ENCODE measurements at places on chromosomes 5 and 9.

GRCh38 chr5:163321511-163321910, 115.9 kb upstream of the CCNG1 start:
- DNase-seq, result no peak

DNA sequence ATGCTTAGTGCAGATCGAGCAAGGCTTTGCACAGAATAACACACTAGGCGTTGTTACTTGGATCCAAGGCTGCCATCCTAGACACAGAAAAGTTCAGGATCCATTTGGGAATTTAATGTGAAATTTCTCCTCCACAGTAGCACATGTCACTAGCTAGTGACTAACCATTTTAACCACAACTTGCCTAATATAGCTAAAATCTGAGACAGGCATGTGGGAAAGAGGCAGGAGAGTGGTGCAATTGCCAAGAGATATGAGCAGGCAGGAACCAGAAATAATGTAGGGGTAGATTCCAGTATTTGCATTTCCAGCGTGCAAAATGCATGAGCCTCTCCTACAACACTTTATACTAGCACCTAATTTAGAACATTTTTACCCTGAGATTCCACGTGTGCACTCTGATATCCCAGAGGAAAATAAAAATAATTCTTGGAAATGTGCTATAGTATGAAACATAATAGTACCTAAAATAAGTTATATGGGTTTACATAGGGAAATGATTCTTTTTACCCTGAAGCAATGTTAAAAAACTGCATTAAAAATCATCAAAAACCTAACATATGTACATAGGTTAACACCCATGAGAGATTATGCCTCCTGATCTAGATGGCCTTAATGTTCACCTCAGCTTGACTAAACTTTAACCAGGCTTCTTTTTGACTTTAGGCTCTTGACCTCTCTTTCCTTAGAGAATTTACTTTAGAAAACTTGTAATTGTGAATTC, 1230.6 kb upstream of the NUDT12 start:
- DNase-seq, result no peak

- no peak for DNase-seq
Observed at GRCh38 chr5:116032991-116033390, 719 bp downstream of the ARL14EPL start.

DNA sequence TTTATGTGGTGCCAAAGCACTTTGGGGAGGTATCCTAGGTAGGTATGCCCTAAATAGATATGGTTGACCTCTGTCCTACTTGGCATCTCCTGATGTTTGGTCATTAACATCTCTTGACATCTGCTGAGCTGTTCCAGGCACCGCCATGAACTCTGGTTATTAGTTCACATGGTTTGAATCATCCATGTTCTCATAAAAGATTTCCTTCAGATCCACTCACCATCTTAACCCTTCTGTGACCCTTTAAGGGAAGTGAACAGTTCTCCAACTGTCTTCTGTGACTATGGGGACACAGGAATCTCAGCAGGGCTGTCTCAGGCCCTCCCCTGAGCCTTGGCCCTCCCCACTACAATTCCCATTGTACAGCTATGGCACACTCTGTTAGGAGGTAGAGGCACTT, 167.7 kb downstream of the CDH6 start:
- DNase-seq, result no peak
